ENCODE measurements at places on chromosomes 16 and 17. TPM values are rescaled to one million over a fixed set of nuclear protein-coding genes. Genes with fewer than 3 reads are reported as not detected.

GRCh38 chr16:73890186-73891128 is 406.2 kb upstream of the PSMD7 start:
- no peak for DNase-seq

DNA sequence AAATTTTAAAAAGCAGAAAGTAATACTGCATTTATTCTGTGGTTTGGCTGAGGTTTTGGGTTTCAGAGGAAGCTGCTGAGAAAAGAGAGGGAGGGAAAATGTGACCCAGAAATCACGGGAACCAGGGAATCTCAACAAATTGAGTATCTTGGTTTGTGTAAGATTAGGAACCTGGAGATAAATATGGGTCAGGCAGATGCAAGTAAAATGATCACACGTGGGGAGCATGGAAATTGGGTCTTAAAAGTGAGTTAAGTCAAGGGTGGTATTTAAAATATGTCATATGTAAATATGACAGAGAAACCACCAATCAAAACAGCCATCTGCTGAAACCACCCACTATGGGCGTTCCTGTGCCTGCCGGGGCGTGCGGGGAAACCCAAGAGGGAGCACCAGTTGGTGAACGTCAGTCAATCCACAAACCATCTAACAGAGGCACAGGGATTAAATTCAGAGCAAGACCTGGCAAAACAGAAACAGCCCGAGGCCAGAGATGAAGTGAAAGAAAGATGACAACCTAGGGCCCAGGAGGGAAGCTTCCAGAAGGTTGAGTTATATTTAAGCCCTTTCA is 33.4 kb downstream of the CDH13 start:
- no peak for DNase-seq

- DNase-seq, result no peak
Measured at GRCh38 chr16:67395458-67396158, 2.3 kb upstream of the TPPP3 start.

- DNase-seq, result no peak
Measured at GRCh38 chr17:2071455-2072281, 16.8 kb downstream of the HIC1 start.

GRCh38 chr17:58344047-58344790 is 7.8 kb downstream of the SUPT4H1 start:
- no peak for DNase-seq

DNA sequence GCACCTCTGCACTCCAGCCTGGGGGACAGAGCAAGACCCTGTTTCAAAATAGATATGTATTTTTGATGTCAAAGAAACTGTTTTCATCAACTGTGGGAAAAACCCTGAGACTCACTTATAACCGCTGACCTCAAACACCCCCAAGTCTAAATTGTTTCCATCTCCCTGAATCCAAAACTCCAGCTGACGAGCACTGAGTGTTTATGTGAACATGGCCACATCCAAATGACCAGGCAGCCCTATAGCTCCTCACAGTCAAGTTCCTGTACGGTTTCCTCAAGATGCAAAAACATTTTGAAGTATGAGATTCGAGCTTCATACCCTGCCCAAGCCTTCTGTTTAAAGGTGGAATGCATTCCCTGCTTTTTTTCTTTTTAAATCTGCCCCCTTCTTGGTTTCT is 45.3 kb upstream of the ZCCHC14 start:
- DNase-seq, result no peak

DNA sequence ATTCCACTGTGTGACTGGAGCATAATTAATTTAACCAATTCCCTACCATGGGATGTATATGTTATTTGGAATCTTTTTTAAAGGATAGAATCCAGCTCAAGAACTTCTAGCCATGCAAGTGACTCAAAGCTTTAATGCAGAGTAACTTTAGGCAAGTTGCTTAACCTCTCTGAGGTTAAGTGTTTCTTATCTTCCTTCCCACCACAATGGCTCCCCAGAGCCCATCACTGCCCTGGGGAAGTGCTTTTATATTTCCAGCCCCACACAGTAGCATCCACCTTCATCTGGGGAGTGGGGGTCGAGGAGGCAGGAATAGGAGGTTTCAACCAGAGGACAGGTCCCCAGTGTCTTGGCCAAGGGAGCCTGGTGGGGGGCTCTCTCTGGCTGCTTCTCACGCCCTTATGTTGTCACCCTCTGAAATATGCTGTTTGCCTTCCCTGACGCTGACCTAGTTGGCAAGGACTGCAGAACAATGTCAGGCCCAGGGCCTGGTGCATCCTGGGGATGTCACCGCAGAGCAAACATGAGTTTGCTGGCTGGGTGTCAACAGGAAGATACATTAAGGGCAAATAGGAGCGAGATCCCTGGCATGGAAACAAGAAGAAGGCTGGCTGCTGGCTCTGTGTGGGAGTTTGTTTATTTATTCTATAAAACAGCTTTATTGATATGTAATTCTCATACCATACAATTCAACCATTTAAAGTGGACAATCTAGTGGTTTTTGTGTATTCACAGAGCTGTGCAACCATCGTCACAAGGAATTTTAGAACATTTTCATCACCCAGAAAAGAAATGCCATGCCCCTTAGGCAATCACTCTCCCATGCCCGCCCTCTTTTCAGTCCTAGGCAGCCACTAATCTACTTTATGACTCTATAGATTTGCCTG is 46.6 kb upstream of the WSB1 start:
- DNase-seq, result no peak

- DNase-seq, result no peak
Measured at GRCh38 chr16:49466881-49467280, 93.3 kb downstream of the C16orf78 start.

DNA sequence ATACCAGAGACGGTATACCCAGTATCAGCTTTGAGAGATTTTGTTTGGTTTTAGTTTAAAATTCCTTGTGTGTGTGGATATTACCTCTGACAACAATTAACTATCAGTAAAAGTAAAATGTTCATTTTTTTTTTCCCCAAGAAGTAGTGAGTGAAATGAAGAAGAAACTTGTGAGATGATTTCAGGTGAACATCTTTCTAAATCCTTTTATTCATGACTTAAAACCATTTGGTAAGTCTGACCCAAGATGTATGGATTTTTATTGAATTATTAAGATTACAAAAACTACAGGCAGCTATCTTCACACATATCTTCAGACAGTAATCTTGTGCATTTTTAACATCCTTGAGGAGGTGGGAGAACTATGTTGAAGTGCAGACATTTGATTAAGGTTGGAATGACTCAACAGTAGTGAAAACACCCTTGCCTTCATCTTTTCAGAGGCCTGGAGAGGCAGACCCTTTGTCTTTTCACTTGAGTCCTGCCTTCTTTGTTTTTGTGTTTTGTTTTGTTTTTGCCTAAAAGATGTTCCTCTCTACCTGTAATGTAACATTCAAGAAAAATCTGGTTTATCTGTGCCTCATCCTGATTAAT is 240.3 kb upstream of the TBX2 start:
- no peak for DNase-seq

DNA sequence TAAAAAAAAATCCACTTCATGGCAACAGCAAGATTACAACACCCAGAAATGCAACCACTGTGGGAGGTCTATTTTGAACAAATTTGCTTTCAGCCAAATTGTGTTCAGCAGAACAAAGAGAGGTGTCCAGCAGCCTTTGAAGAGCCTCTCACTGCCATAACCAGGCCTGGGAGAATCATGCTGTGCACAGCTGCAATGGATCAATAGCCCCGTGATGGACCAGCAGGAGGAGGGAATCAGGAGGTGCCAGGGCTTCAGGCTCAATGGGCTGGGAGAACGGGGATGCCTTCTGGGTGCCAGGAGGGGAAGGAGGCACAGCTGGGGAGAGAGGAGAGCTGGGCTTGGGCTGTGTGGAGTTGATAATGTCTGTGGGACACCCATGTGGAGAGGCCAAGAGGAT is 366.2 kb upstream of the EEF2KMT start:
- no peak for DNase-seq

GRCh38 chr17:53924530-53925455 is 102.1 kb downstream of the KIF2B start:
- DNase-seq, result peak; percentile 83

- no peak for DNase-seq
Measured at GRCh38 chr17:38893113-38893512, 23.3 kb downstream of the LASP1 start.

DNA sequence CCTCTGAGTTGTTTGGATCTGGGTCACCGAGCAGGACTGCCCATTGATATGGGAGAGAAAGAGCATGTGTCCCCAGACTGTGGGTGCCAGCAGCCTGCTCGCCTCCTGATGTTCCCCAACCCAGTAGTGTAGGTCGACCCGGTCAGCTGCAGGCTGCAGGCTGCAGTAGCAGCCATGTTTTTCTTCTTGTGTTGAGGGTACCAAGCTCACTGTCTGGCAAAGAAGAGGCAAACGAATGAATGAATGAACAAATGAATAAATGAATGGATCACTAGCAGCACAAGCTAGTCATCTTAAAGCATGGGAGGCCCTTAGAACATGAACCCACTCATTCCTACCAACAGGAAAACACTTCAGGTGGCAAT is 293.2 kb downstream of the SOX9 start:
- no peak for DNase-seq

DNA sequence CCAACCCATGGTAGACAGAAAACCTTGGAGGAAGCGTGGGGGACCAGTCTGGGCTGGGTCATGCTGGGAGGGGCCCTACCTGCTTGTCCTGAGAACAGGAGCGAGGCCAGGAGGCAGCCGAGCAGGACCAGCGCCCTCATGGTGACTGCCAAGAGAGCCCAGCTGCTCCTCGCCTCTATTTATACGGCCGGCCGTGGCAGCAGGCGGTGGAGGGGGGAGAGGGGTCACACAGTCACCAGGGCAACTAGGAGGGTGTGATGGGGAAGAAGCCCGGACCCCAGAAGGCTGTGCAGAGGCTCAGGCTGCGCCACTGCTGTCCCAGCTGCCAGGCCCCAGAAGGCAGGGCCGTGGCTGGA is at the start of gene SRL:
Gene SRL (minus strand): TSS at position 153 of the 356 bp plus-strand sequence. CDS start 13 bp downstream, at position 140.
- no peak for DNase-seq

GRCh38 chr17:70539132-70539924 is 370.0 kb downstream of the KCNJ2 start:
- no peak for DNase-seq

- DNase-seq, result no peak
Measured at GRCh38 chr16:90008708-90009145, 10.5 kb downstream of the DBNDD1 start.

GRCh38 chr16:85698935-85699558 is 10.3 kb upstream of the GINS2 start:
- no peak for DNase-seq

GRCh38 chr16:8935989-8936388 is 27.7 kb downstream of the USP7 start:
- DNase-seq, result no peak

DNA sequence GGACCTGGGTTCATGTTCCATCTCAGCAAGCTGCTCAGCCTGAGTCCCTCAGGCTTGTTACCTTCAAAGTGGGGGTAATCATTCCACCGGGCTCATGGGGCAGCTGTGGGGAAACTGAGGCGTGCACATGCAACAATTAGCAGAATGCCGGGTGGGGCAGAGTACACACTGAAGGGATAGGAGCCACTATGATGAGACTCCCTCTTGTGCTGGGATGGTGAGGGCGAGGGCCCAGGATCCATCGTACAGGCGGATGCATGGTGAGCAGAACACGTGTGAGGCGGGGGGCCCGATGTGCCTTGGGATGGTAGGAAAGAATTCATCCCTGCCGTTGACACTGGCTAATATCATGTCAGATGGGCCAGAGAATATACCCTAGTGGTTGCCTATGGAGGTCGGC is 25.5 kb upstream of the MAP3K14 start:
- no peak for DNase-seq

DNA sequence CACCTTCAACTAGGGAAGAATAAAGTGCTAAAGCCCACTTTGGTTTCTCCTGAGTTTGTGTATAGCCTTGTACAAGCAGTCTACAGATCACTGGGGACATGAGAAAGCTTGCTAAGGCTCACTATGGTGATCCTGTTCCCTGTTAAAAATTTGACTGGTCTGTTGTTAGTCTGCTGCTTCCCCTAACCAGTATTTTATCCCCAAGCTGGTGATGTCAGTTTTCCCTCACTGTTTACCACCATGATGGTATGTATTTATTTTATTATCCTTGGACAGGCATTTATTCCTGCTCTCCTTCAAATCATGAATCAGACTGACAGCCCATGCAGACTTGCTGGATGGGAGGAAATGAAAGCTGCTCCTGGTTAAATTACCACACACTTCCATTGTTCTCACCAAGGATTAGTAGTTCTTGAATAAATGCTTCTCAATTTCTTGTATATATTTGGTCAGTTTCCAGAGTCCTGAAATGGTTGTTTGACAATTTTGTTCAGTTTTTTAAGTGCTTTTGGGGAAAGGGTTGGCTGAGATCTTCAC is 99.6 kb downstream of the CA4 start:
- no peak for DNase-seq

- DNase-seq, result no peak
Measured at GRCh38 chr16:57282510-57283213, 1.8 kb downstream of the PLLP start.

GRCh38 chr17:73985466-73986015 is 217.9 kb upstream of the RPL38 start:
- DNase-seq, result no peak

DNA sequence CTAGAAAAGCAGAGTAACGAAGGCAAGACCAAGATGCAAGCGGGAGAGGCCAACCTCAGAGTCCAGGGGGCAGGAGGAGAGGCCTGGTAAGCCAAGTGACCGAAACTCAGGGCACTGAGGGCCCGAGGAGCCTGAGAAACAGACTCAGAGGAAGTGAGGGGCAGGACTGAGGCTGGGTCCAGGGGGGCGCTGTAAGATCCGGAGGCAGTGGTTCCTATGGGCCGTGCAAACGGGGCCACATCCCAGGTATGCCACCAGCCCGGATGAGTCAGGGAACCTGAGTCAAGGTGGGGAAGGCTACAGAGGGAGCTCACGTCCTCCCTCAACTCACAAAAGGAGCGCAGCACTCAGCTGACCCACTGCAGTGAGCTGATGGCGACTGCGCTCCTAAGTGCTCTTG is 8.3 kb downstream of the ZDHHC7 start:
- no peak for DNase-seq

GRCh38 chr17:45364531-45365390 is 47.9 kb upstream of the MAP3K14 start:
- no peak for DNase-seq

The EPX gene
- not detected for total RNA-seq

The NMRAL1 gene
- total RNA-seq, result 68.3 TPM

The TMED6 gene
- total RNA-seq, result 2.4 TPM

The DHX58 gene
- total RNA-seq, result 0.79 TPM

The SMIM22 gene
- not detected for total RNA-seq

The DHRS7C gene
- not detected for total RNA-seq

The NPB gene
- 0.68 TPM for total RNA-seq

The HOXB9 gene
- total RNA-seq, result 4.5 TPM

The HID1 gene
- total RNA-seq, result 30.4 TPM

The CD300LG gene
- total RNA-seq, result not detected

The LUC7L3 gene
- total RNA-seq, result 284 TPM

The YPEL2 gene
- 4.5 TPM for total RNA-seq

The SLFN14 gene
- total RNA-seq, result not detected

The SPNS2 gene
- 1.00 TPM for total RNA-seq

The FASN gene
- 330 TPM for total RNA-seq

Measured in Caco-2 (cell line).